ENCODE measurements at places on chromosomes 5 and 9.

GRCh38 chr5:145465474-145466263 lies 369.5 kb downstream of the PRELID2 start:
- no peak for DNase-seq

DNA sequence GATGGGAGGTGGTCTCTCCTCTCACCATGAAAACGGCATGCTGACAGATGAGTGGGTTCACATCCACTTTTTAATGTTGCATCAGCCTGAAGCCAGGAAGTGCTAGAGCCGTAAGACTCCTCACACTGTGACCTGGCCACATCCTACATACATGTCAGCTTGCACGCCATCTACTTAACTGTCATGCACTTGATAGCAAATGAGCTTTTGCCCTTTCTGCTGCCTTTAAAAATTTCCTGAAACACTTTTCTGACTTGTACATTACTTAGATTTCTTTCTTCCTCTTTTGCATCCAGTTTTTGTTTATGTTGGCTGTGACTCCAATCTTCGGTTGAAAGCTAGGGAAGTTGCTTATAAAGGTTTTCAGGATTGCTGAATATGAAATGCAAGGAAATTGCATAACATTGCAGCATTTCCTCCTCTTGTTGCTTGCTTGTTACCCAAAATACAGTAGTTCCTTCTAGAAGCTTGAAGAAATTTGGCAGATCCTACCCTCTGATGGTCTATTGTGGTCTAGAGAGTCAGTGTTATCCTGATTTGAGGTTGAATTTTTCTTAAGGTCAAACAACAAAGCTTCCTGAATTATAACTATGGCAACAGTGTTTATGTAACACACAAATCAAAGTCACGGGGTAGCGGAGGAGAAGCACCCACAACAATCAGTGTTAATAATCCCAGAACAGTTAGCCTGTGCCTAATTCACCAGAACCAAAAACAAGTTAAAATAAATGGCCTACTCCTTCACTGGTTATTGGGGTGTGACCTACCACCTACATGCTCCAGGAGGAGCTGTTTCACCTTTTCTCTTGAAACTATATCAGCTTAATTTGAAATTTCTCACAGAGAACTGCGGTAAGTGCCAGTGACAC lies 232.5 kb downstream of the ARHGAP26 start:
- DNase-seq, result no peak

- peak; percentile 34 for DNase-seq
These were observed 60.8 kb downstream of the FOXD1 start for GRCh38 chr5:73387601-73388305.

- no peak for DNase-seq
These were observed 22.2 kb upstream of the CFAP157 start for GRCh38 chr9:127684576-127684975.

DNA sequence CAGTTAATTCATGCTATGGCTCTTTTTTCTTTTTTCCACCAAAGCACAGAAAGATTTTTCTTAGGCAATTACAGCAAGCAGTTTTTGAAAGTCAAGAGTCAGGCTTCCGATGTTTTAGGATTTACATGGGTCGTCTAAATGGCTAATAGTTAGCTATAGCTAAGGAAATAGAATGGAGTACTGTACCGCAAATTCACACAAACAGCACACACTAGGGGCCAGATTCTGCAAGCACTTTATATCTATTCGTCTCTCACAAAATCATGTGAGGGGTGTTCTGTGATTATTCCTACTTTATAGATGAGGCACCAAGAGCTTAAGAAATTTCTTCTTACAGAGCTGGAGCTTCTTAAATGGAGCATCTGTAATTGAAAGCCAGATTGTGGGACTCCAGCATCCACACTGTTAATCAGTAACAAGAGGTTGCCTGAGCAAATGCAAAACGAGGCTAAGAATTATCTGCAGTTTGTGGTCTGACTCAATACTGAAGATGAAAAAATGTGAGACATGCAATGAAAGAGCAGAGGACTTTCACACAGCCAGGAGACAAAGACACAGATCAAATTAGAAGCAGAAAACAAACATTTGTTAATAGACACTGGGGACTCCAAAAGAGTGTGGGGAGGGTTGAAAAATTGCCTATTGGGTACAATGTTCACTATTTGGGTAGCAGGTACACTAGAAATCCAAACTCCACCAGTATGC lies 62.7 kb upstream of the CTXN3 start:
- DNase-seq, result no peak

- no peak for DNase-seq
These were observed 52.8 kb upstream of the XPA start for GRCh38 chr9:97749928-97750327.
